ENCODE measurements at places on chromosomes 1 and 21. TPM values are rescaled to one million over a fixed set of nuclear protein-coding genes. Genes with fewer than 3 reads are reported as not detected.

RAB7B gene
- not detected for total RNA-seq

RNF186 gene
- not detected for total RNA-seq

KCNQ4 gene
- total RNA-seq, result 0.14 TPM

IFI16 gene
- 218 TPM for total RNA-seq

MYBPHL gene
- not detected for total RNA-seq

DNA sequence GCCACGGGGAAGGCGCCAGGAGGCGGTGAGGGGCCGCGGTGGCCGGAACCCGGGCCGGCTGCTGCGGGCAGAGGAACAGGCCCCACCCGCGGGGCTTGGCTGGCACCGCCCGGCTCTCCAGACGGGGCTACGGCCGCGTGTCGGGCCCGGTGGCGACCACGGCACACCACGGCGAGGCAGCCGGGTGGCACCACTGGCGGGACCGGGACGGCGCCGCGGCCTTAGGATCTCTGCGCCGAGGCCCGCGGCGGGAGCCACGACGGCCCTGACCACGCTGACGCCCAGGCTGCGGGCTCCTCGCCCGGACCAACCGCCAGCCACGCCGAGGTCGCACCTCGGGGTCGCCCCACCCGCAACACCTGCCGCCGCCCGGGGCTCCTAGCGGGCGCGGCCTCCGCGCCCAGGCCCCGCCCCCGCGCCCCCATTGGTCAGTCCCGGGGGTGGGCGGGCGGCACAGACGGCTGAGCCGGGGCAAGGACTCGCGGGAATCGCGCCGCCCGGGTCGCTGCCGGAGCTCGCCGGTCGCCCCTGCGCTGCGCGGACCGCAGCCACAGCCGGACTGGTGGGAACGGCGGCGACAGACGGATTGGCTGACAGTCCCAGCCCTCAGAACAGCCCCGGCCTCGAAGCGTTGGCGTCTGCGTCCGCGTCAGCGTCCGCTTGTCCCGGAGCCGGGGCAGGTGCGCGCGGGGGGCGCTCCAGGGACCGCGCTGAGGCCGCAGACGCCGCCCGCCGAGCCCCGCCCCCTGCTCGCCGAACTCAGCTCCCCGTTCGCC lies at the start of gene BMP8A:
BMP8A (plus strand) TSS at position 491 of the 776 bp plus-strand sequence. CDS start 356 bp downstream, outside the sequence.
- peaks cover 12% of the 10 kb centered on the region for H3K4me1 ChIP-seq
- H3K27me3 ChIP-seq, result peaks cover 3% of the 10 kb centered on the region
- H3K4me3 ChIP-seq, result peak within 1 kb of the TSS; percentile 11
- no peak within 1 kb of the TSS for H3K27ac ChIP-seq
- peak; percentile 85 for DNase-seq
- peaks cover 10% of the 10 kb centered on the region for H3K36me3 ChIP-seq

GRCh38 chr1:185244015-185244747 lies 72.9 kb downstream of the IVNS1ABP start:
- no peaks in the 10 kb centered on the region for H3K4me1 ChIP-seq
- H3K27me3 ChIP-seq, result no peaks in the 10 kb centered on the region
- H3K27ac ChIP-seq, result no peak overlapping the region
- no peak for DNase-seq
- no peaks in the 10 kb centered on the region for H3K36me3 ChIP-seq
- H3K4me3 ChIP-seq, result no peak overlapping the region

GRCh38 chr1:116868385-116868784 lies 41.3 kb upstream of the PTGFRN start:
- H3K4me1 ChIP-seq, result no peaks in the 10 kb centered on the region
- no peak overlapping the region for H3K27ac ChIP-seq
- no peak for DNase-seq
- no peaks in the 10 kb centered on the region for H3K27me3 ChIP-seq

- DNase-seq, result no peak
- no peaks in the 10 kb centered on the region for H3K27me3 ChIP-seq
- no peak overlapping the region for H3K4me3 ChIP-seq
Measured at GRCh38 chr1:227901906-227902640, 45.7 kb downstream of the WNT9A start.

- no peaks in the 10 kb centered on the region for H3K27me3 ChIP-seq
- H3K4me3 ChIP-seq, result no peak overlapping the region
- H3K4me1 ChIP-seq, result no peaks in the 10 kb centered on the region
- no peak overlapping the region for H3K27ac ChIP-seq
- no peaks in the 10 kb centered on the region for H3K36me3 ChIP-seq
- no peak for DNase-seq
Measured at GRCh38 chr1:238581332-238581731, 690.6 kb upstream of the ZP4 start.

DNA sequence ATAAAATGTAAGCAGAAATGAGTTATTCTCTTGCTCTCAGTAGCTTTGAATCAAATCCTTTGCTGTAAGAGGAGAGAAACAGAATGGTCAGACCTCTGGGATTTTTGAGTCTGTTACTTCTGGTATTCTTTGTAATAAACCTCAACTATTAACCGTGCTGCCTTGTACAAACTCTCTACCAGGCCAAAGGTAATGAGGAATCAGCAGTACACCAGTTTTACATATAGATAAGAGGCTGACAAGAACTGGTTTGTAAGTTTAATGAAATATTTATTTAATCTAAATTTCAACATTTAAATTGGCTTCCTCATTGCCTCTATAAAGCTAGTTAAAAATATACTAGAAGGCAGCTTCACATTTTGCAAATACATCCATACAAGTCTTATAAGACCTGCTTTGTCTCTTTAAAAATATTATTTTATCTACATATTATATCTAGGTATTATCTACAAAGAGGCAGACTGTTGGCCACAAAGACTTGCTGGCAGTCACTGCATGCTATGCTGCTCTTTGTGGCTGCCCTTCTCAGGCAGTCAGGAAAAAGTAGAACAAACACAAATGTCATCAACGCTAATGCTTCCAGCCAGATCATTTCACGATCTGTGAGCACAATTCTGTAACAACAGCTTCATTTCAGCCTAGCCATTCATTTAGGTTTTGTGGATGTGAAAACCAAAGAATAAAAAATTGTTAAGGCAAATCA lies 173.0 kb downstream of the GABPA start:
- H3K27ac ChIP-seq, result no peak overlapping the region
- no peaks in the 10 kb centered on the region for H3K4me1 ChIP-seq
- no peak for DNase-seq
- H3K4me3 ChIP-seq, result no peak overlapping the region
- H3K27me3 ChIP-seq, result no peaks in the 10 kb centered on the region

DNA sequence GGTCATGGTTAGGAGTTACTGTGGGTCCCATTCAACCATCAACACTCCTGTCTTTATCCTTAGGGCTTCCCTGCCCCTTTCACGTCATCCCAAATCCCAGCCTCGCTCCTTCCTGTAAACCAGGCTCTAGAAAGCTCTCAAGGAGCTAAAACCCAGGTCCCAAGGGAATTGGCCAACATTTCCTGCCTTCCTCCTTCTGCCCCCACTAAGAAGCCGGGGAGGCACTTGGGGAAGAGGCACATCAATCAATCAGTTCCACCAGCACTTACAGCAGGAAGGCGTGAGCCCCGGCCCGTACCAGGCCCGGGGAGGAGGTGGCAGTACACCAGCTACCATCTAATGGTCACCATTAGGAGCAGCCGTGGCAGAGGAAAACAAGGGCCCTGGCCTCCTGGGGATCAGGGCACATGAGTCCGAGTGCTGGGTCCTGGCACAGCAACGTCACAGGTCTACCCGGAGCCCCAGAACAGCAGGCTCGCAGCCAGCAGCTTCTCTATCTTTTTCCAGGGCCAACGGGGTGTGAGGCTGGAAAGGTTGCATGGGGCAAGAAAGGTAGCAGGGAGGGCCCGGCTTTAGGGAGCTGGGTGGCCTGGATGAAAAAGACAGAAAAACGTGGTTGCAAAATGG lies 108.6 kb downstream of the CASZ1 start:
- H3K4me3 ChIP-seq, result no peak overlapping the region
- H3K27me3 ChIP-seq, result no peaks in the 10 kb centered on the region
- no peak for DNase-seq
- H3K36me3 ChIP-seq, result peaks cover 4% of the 10 kb centered on the region

DNA sequence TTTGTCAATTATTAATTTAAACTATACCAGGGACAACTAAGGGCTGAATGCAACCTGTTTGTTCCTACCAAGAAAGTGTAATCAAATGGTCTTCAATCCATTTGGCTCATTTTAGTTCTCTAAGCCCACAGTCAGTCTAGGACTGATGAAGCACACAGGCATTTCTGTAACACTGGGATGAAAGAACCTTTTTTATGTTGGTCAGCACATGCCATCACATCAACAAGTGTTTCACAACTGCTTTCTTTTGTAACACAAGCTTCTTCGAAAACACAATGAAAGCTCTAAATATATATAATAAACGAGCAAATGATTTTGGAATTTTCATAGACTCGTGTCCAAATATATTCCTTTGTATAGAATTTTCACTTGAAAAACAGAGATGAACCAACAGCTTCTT lies 28.8 kb downstream of the HEATR1 start:
- H3K27me3 ChIP-seq, result no peaks in the 10 kb centered on the region
- H3K27ac ChIP-seq, result no peak overlapping the region
- no peak overlapping the region for H3K4me3 ChIP-seq
- peaks cover 80% of the 10 kb centered on the region for H3K36me3 ChIP-seq
